Mucosa of descending colon (tissue), 3 donors: ENCODE measurements at places on chromosomes 2 and 18. TPM values are rescaled to one million over a fixed set of nuclear protein-coding genes. Genes with fewer than 3 reads are reported as not detected.

The LPIN1 gene
- total RNA-seq = 29.7 TPM

The PSMA8 gene
- not detected for total RNA-seq

DNA sequence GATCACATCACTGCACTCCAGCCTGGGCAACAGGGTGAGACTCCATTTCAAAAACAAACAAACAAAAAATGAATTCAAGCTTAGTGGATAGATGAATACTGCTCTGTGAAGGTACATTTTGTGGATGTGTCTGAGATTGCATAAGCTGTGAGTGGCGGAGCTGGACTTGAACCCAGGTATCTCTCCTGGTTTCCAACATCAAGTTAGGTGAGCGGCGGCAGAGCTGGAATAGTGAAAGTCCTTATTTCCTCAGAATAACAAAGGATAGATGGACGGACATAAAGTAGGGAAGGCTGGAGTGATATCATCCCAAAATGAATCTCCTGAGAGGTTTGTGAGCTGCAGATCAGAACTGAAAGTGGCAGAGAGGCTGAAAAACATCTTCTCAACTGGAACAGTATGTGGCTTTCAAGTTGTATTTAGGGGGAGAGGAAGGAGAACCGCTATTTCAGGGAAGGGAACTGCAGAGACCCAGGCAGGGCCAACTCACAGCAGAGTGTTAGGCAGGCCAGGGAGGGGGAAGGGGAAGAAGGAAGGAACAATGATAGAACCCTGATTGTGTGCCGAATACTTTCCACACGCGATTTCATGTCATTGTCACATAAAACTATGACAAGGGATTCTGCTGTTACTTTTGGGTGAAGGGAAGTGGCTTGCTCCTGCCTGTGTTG is 106.2 kb downstream of the LPIN1 start:
- DNase-seq = no peak

The CHRNG gene
- not detected for total RNA-seq

DNA sequence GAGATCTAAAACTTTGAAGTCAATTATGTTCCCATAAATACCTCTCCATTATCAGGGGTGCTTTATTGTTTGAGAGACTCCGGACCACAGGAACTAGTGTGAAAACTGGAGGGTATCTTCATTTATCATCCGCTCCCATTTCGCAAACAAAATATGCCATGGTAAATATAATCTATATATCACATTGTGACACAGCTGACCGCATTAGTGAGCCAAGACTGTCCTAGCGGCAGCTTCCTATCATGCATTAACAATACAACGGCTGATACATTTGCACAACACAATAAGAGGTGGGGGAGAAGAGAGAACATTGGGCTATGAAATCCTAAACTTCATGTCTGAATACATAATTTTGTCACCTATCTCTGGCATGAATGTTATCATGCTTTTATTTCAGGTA is 29.5 kb downstream of the BCL11A start:
- no peak for DNase-seq

- no peak for DNase-seq
These were observed 2.2 kb downstream of the CYS1 start for GRCh38 chr2:10078001-10078400.

GRCh38 chr2:201118961-201119854 is 3.2 kb downstream of the CFLAR start:
- DNase-seq = no peak

The SULT1C2 gene
- not detected for total RNA-seq

DNA sequence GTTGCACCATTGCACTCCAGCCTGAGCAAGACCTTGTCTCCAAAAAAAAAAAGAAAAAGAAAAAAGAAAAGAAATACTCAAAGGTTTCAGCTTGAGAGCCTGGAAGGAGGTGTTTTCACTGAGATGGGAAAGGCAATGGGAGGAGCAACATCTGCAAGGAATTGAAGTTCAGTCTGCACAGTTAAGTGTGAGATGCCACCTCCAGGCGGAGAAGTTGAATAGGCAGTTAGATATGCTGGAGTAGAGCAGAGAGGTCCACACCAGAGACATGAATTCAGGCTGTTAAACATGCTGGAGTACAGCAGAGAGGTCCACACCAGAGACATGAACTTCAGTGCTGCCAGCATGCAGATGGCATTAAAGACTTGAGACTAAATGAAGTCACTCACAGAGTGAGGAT is 41.4 kb upstream of the DTNB start:
- DNase-seq = no peak

GRCh38 chr2:151906633-151906998 is 78.4 kb upstream of the ARL5A start:
- no peak for DNase-seq

DNA sequence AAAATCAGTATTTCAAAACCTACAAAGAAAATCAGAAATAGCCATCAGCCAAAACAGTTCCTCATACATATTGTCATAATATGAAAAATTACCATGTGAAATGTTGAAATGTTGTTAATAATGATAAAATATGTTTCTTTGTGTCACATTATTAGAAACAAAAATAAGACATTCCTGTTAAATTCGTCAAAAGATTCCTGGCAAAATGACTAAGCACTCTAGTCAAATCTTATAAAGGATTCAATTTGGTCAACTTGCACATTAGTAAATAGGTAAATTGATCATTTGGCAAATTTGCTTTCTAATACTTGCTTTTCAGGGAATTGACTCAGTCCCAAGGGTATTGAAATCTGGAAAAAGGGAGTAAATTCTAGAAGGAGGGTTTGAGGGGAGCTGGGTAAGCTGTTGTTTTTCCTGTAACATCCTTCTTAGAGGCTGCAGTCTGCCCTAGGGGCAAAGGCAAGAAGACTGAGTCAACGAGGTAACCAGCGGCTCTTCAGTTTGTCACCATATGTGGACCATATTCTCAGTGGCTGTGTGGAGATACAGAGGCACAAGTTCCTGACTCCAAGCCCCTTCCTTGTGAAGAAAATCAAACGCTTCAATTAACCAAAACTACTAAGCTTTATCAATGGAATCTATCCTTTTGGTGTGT is 482.3 kb downstream of the TNS1 start:
- no peak for DNase-seq

DNA sequence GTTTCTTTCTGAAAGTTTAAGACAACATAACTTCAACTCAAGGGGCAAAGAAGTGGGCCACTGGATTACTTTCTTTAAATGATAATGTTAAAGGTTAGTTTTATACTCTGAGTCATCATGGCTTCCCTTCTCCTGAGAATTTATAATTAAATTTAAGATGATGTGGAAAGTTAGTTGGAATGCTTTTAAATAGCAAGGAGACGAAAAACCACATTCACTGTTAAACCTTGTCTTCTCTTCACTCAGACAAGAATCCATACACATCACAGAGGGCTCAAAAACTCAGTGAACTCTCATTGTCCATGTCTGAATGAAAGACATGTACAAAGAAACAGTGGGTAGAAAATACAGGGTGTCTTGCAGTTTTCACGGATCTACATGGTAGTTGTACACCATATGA is 65.6 kb downstream of the COL5A2 start:
- DNase-seq = no peak

The CRYGC gene
- not detected for total RNA-seq

DNA sequence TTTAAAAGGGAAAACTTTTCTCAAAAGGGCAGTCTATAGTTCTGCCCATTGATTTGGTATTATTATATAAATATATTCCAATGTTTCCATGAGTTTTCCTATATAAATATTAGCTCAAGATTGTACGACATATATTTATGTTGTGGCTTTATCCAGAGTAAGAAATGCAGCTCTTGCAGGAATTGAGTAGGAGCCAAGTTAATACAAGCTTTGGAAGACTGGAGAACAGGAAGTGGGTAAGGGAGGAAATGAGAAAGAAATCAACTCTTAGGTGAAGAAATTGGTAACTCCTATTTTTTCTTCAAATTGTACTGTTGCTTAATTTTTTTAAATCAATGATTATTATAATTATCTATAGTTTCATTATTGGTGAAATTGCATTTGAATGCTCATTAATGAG is 105.4 kb upstream of the FAM117B start:
- DNase-seq = no peak

DNA sequence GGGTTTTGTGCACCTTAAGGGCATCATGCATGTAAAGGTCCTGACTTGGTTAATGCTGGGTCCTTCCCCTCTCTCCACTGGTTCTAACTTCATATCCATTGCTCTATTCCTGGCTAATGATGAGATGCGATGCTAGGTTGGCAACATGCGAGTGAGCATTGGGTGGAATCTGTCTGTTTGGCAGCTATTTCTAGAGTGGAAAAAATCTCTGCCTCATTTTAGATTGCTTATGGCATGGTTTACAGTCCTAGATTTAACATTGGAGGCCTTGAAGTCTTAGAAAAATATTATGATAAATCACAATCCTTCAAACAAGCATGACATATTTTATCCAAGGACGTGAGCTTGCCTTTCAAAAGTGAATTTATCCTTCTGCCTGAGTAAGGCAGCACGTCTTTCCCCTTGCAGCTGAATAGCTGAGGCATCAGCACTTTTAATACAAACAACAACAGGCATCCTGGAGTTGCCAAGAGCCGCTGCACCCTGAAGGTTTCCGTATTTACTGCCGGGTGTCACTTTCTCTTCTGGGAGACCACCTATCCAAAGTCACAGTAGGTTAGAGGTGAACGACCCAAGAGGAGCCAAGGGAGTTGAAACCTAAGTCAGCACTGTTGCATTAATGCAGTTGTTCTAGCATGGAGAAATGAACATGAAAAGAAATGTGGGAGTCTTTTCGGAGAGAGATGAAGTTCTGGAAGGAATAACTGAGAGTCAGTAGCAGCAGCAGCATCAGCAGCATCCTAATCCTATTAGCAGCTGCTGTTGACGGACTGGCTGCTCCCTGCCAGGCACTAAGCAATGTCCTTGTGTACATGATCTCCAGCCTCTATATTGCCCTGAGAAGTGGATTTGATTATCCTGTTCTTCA is 78.4 kb downstream of the MAPK4 start:
- DNase-seq = no peak

- no peak for DNase-seq
These were observed 90.1 kb downstream of the DOK6 start for GRCh38 chr18:69490813-69491212.
